PC-3 (cell line): ENCODE measurements at places on chromosomes 2 and 18. TPM values are rescaled to one million over a fixed set of nuclear protein-coding genes. Genes with fewer than 3 reads are reported as not detected.

Gene TUBB6
- 191 and 232 TPM in 2 replicates for total RNA-seq

Gene MERTK
- 2.5 and 3.9 TPM in 2 replicates for total RNA-seq

Gene TMEM163
- total RNA-seq = 0.12 and 0.47 TPM in 2 replicates

Gene SLC14A1
- total RNA-seq = 2.3 and 6.9 TPM in 2 replicates

Gene SERPINB5
- total RNA-seq = 96.5 and 104 TPM in 2 replicates

Gene GREB1
- total RNA-seq = 0.29 and 0.62 TPM in 2 replicates

Gene IKZF2
- total RNA-seq = 5.2 and 8.2 TPM in 2 replicates

Gene GPD2
- total RNA-seq = 91.3 and 107 TPM in 2 replicates

Gene SF3B1
- total RNA-seq = 125 and 143 TPM in 2 replicates
